ENCODE measurements at places on chromosomes 6 and 20.

DNA sequence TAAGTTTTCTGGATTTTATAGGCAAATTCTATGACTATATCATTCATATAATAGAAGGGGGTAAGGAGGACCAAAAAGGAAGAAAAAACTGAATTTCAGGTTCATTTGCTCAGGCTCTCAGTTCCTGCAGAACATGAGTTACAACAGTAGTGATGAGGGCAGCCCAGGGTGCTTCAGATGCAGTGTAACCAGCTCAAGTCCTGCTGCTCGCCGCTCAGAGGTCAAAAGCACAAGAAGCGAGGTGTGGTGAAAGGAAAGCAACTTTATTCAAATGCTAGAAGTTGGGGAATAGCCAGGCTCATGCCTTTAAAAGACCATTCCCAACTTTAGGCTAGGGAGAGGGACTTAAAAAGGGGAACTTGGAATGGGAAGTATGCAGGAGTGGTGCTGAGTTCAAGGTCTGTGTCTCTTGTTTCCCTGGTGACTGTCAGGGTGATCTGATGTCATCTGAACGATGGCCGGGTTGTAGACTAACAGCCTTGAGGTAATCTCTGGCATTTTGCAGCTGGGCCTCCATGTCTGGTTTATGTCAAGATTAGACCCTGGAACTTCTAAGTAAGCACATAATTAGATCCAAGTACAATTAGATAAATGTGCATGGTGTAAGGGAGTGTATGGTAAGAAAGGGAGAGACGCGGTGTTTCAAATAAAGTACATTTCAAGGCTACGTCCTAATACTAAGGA, 14.5 kb upstream of the SEC63 start:
- no peak for DNase-seq

DNA sequence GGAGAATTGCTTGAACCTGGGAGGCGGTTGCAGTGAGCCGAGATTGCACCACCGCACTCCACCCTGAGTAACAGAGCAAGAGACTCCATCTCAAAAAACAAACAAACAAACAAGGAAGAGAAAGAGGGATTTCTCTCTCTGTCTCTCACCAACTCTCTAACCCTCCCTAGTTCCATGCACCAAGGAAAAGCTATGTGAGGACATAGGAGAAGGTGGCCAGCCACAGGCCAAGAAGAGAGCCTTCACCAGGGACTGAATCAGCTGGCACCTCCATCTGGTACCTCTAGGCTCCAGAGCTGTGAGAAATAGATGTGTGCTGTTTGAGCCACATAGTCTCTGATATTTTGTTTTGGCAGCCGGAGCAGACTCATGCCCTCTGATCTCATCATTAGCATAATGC, 9.0 kb upstream of the FAM110A start:
- DNase-seq = no peak

DNA sequence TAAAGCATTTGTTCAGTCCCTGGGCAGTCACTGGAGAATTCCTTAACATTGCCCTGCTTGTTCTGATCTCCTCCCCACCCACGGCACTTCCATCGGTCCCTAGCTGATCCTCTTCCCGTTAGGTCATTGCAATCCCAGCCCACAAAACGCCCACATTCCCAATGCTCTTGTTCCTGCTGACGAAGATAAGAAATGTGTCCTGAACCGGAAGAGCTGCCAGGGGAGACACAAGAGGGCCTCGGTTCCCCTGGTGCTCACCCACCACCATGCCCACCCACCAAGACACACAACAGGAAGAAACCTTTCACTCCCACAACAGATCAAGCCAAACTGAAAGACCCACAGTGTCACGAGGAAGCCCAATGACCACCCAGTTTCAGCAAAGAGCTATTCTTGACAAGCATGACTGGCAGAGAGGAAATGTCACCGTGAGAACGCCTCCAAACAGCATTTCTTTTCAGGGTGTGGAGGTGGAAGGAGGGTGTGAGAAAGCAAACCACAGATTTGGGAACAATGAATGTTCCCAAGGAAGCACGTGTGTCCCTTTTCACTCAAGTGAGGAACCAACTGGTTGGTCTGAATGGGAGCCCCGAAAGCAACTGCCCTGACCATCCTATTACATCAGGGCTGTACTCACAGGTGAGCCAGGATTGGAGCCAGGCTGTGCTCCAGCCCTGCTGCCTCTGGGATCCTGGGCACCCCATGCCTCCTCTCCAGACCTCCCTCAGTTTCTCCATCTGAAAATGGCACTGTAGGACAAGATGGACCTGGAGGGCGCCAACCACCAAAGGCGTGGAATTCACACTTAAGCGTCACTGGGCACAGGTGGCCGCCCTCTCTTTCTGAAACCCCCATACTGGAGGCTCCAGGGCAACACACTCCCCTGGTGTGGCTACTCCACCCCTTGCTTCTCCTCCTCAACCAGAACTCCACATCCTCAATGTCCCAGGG, 97.5 kb downstream of the ZMYND8 start:
- DNase-seq = no peak

DNA sequence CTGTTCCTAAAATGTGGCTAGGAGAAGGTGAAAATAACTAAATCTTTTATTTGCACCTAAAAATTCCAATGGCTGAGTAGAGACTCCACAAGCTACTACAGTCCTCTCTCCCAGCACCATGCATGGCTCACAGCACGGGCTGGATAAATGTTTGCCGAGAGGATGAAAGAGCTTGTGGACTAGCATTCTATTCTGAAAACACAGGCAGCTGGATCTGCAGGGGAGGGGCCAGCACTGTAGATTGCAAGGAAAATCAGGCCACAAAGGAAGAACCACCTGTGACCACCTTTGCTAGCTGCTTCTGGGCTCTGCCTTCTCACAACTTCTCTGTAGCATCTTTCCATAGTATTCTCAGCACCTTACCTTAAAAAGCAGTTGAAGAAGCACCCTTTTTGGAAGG, 46.6 kb downstream of the CLIC5 start:
- DNase-seq = no peak

GRCh38 chr6:25133568-25133967, 145.6 kb upstream of the CARMIL1 start:
- DNase-seq = no peak

- no peak for DNase-seq
Observed at GRCh38 chr20:60904730-60905129, 347.3 kb upstream of the CDH4 start.

DNA sequence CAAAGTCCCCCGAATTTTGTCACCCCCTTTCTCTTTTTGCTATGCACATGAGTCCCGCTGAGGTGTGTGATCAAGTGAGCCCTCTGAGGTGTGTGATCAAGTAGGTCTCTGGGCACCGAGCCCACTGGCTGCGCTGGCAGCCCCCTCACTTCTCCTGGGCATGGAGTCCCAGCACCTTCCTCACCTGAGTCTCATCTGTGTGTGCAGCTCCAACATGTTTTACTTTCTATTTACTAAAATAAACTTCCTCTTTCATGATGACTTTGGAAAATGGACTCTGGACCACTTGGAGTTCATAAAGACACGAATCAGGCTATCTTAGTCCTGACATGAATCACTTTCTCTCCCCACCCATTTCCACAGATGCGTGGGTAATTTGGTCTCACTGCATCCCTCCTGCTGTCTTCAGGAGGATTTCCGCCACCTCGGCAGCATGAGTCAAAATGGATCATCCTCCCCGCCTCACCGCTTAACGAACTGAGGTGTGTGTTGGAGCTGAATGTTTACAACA, 39.8 kb downstream of the PRDM1 start:
- no peak for DNase-seq

DNA sequence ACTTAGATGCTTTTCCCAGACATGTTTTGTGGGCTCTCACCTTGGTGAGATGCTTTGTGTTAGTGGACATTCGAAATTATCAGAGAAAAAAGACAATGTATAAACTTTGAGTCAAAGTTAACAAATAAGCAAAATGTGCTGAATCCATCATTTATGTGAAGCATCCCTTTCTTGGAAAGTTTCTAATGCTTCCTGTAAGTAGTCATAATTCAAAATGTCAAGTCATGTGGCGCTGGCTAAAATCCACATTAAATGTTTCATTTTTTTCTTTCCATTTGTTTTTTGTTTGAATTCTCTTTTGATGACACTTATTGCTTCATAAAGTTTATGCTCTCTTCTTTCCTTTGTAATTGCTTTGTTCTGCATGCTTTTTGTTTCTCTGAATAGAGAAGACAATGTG, 107.2 kb upstream of the CENPW start:
- no peak for DNase-seq

- DNase-seq = no peak
Observed at GRCh38 chr6:30837870-30838269, 46.4 kb upstream of the DDR1 start.

GRCh38 chr6:166259296-166259977, 48.8 kb downstream of the PRR18 start:
- no peak for DNase-seq

DNA sequence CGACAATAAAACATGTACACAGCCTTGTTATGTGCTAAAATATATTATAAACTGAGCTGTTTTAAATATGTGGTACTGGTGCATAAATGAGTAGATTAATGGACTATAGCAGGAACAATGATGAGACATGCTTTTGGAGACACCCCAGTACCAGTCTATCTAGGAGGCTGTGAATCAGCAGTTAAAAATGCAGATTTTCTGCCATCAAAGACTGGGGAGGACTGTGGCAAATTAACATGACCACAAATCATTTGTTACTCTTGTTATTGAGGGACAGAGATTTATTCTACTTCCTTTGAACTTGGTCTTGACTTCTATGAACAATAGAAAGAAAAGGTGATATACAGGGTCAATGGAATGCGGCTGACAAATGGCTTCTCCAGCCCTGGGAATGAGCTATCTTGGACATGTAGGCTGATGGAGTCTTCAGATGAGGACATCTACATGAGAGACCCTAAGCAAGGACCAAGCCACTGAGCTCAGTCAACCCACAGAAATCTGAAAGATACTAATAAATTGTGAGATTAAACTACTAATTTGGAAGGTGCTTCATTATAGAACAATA, 551.7 kb upstream of the GJE1 start:
- DNase-seq = no peak

GRCh38 chr6:147099974-147100373, 104.2 kb upstream of the STXBP5 start:
- DNase-seq = no peak

DNA sequence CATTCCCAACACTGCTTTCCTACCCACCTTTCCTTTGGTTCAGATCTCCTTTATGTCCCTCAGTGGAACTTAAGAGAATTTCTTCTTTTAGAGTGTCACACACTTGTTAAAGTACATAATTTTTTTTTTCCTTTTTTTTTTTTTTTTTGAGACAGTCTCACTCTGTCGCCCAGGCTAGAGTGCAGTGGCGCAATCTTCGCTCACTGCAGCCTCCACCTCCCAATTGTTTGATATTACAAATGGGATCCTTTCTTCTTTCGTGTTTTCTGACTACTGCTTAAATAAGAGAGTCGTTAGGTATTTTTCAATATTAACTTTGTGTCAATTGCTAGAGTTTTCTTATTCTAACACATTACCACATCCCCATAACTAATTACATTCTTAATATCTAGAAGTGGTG, 29.1 kb downstream of the NUP153 start:
- DNase-seq = no peak

DNA sequence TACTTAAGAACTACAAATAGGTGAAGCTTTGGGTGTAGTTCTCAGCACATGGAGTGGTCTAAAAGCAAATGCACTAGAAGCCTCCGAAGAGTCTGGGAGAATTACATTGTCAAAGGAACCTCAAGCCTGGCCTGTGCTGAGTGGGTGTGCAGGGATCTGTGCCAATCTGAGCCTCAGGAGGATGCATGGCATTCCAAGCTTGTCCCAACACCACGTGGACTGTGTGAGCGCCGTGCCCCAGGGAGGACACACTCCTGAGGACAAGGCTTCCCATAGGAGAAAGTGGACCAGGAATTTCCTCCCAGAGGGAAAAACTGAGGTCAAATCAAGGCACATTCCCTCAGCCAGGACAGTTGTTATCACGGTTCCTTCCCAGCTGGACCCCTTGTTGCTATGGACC, 185.8 kb downstream of the QKI start:
- no peak for DNase-seq
